ENCODE measurements at places on chromosomes 6 and 20.

- DNase-seq = no peak
Observed at GRCh38 chr20:57856658-57857057, 146.8 kb upstream of the PMEPA1 start.

DNA sequence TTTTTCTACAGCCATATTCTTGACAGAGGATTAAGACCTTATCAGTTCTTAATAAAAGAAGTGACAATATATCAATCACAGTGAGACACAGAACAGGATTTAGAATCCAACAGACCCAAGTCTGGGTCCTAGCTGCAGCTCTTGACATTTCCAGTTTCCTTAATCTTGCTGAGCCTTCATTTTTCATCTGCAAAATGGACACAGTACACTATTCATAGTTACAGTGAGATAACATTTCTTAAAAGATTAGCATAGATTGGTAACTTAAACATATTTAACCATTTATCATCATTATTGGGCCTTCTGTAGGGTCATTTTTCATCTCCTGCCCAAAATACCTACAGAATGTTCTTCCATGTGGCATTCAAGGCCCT, 45.6 kb downstream of the FKBP5 start:
- DNase-seq = no peak

GRCh38 chr20:11952639-11953038, 34.9 kb downstream of the BTBD3 start:
- DNase-seq = no peak

- DNase-seq = no peak
Observed at GRCh38 chr6:92243315-92243714, 1176.0 kb downstream of the EPHA7 start.

DNA sequence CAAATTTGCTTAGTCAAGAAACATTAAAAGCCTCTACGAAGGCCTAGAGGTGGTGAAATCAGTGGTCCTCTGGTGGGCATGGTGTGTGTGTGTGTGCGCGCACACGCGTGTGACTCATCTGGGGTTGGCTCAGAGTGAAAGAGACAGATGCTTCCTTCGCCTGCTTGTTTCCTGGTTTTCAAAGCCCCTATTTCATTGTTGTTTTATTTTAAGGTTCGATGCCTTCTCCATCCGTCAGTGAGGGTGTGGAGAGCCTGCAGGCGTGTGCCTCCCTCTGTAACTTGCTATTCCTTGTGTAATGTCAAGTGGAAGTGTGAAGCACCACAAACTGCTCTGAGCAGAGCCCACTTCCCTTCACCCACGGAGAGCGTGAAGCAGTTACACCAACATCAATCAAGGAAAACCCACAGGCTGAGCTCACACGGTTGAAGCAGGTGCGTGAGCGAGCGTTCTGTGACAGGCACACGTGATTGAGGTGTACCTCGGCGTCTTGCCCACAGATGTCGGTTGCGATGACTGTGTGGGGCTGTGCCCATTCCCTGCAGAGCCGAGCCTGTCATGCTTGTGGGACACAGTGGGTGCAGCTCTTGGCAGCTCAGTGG, 233.9 kb downstream of the PRL start:
- no peak for DNase-seq

GRCh38 chr6:118553132-118553531, 5.0 kb downstream of the PLN start:
- no peak for DNase-seq

DNA sequence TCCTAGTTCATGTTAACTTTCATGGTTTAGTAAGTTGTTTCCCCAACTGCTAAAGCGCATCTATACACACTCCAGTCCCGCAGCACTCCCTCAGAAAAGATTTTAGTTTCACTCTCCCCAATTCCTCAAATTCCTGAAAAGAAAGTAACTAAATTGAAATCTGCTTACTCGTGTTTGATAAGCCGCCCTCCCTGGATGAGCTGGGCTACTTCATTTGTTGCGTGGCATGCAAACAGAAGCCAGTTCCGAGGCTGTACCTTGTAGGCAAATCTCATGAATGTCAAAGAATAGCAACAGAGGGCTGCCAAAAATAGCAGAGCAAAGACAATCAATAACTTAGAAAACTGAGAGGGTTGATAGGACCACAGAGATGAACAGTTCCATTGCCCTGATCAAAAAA, 16.9 kb downstream of the MPC1 start:
- DNase-seq = no peak

DNA sequence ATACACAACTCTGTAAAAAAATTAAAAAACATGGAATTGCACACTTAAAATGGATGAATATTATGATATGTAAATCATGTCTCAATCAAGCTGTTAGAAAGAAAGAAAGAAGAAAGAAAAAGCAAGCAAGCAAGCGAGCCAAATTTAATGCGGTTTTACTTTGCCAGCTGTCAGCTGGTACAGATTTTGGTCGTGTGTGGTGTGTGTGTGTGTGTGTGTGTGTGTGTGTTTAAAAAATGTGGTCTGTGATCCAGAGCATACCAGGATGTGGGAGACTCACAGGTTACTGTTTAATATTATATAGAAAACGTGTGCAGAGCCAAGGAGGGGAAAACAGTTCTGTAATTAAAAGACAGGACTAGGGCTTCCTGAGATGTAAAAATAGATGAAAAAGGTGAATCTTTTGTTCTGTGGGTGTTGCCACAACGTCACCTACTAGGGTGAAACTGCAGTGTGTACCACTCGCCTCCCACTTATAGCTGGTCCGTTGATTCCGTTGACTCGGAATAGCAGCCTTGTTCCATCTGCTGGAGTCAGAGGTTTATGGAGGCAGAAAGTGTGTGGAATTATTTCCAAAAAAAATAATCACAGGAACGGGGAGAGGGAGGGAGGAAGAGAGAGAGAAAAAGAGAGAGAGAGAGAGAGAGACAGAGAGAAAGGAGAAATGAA, 197.7 kb downstream of the BCAS1 start:
- DNase-seq = no peak

- DNase-seq = no peak
Observed at GRCh38 chr6:56706981-56707726, 64.5 kb upstream of the DST start.

Measured in amniotic epithelial cell (primary cell).